Left colon (tissue), 2 donors: ENCODE measurements at places on chromosomes 16 and 17. TPM values are rescaled to one million over a fixed set of nuclear protein-coding genes. Genes with fewer than 3 reads are reported as not detected.
A peak's percentile ranks its signal among the peaks of the same experiment; 100 is the strongest.

Gene NPIPB9
- total RNA-seq = 4.0 TPM

Gene SLC26A11
- total RNA-seq = 10.0 TPM

Gene JPT2
- 62.4 TPM for total RNA-seq

DNA sequence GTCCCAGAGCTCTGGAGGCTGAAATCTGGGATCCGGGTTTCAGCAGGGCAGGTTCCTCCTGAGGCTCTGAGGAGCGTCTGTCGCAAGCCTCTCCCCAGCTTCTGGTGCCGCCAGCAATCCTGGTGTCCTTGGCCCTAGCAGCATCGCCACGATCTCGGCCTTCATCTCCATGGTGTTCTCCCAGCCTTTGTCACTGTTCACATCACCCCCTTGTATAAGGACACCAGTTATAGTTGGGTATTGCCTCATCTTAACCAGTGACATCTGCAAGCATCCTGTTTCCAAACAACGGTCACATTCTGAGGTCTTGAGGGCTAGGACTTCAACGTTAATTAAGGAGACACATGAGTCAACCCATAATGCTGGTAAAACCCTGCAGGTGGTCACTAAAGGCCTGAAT is 2.8 kb upstream of the PPP1R27 start:
- no peak for DNase-seq

DNA sequence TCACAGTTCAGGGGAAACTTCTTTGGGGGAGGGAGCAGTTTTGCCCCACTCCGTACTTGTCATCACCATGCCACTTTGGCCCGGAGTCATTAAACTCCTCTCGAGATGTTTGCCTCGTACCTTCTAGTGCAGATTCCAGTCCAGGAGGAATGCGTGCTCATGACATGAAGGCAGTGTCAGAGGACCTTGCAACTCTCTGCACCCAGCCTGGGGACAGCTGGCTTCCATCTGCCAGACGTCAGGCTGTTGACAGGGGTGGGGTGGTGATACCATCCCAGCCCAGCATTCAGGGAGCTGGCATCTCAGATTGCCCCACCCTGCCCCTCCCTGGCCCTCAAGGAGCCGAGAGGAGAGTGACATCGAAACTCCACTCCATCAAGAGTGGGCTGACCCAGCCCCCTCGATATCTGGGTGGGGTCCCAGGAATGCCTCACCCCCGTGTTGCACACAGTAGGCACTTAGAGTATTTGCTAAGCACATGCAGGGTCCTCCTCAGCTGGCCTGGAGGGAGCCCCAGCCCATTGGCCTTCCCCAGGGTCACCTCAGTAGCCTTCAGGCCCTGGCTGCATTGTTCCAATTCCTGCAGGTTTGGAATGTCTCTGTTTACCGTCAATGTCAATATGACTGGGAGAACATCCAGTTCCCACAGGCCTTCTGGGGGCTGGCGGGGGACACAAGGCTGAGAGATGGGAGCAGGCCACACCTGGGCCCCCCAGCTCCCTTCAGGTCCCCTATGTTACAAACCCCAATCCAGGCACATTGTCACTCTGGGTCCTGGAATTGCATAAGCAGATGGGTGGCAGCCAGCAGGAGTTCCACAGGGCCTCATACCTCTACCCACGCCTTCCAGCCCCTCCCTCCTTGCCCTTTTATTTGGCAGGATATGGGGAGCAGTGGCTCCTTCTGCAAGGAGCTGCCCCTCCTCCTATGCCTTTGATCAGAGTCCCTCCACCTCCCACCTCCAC is 21.3 kb upstream of the EMP2 start:
- DNase-seq = peak; percentile 75

- peak; percentile 16 for DNase-seq
Observed at GRCh38 chr17:10021272-10021984, 116.4 kb upstream of the RCVRN start.

DNA sequence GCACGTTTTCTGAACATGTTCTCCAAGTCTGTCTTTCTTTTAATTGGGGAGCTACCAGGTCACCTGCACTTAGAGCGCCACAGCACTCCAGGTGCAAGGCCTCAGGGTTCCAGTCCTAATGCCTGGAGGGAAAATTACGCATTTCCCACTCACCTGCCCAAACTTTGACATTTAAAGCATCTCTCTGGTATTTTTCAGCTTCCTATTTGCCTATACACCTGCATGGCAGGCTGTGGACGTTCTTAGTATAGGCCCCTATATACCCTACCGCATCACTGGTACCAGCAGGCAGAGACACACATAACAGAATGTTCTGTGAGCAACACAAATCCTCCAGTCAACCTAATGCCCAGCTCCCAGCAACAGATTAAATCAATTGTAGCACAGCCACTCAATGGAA is 213.3 kb downstream of the MRTFB start:
- no peak for DNase-seq
